ENCODE measurements at places on chromosomes 2 and 18. TPM values are rescaled to one million over a fixed set of nuclear protein-coding genes. Genes with fewer than 3 reads are reported as not detected.

DNA sequence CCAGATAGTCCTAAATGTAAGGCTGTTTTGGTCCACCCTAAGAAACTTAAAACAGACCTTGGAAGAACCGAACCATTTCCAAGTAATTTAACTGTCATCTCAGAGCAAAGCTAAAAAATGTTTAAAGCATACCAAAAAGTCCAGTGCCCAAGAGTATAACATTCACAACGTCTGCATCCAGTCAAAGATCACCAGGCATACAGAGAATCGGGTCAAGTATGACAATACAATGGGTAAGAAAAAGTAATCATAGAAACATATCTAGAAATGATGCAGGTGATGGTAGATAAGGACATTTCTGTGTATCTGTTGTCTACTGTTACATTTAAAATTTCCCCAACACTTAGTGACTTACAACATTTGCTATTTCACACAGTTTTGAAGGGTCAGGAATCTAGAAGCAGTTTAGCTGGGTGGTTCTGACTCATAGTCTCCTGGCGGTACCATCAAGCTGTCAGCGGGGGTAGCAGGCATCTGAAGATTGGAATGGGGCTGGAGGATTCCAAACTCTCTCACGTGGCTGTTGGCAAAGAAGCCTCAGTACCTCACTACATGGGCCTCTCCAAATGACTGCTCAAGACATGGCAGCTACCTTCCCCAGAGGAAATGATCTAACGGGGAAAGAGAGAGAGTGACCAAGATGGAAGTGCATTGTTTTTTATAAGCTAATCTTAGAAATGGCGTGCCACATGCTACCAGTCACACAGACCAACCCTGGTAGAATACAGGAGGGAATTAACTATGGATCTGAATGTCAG, 36.6 kb upstream of the DYNC2LI1 start:
- no peaks in the 10 kb centered on the region for H3K4me1 ChIP-seq
- no peaks in the 10 kb centered on the region for H3K36me3 ChIP-seq
- H3K27ac ChIP-seq: no peak overlapping the region
- H3K27me3 ChIP-seq: no peaks in the 10 kb centered on the region
- no peak for DNase-seq

GRCh38 chr2:60966507-60967405, 50.8 kb upstream of the PEX13 start:
- H3K27ac ChIP-seq: no peak overlapping the region
- no peaks in the 10 kb centered on the region for H3K27me3 ChIP-seq
- no peak overlapping the region for H3K4me3 ChIP-seq
- no peak for DNase-seq
- H3K36me3 ChIP-seq: no peaks in the 10 kb centered on the region
- no peaks in the 10 kb centered on the region for H3K4me1 ChIP-seq

GRCh38 chr2:207224791-207225482, 59.2 kb upstream of the KLF7 start:
- H3K27me3 ChIP-seq: no peaks in the 10 kb centered on the region
- H3K36me3 ChIP-seq: no peaks in the 10 kb centered on the region
- DNase-seq: no peak

GRCh38 chr18:3725115-3725514, 275.1 kb downstream of the TGIF1 start:
- peaks cover 6% of the 10 kb centered on the region for H3K36me3 ChIP-seq
- no peak overlapping the region for H3K4me3 ChIP-seq
- no peak for DNase-seq
- no peaks in the 10 kb centered on the region for H3K27me3 ChIP-seq
- peaks cover 27% of the 10 kb centered on the region for H3K4me1 ChIP-seq

GRCh38 chr2:3641841-3642421, 16.1 kb upstream of the ALLC start:
- no peak overlapping the region for H3K4me3 ChIP-seq
- no peaks in the 10 kb centered on the region for H3K27me3 ChIP-seq
- DNase-seq: no peak
- H3K4me1 ChIP-seq: no peaks in the 10 kb centered on the region
- no peaks in the 10 kb centered on the region for H3K36me3 ChIP-seq
- peak overlapping the region; percentile 43 for H3K27ac ChIP-seq

GRCh38 chr2:21423854-21424253, 300.1 kb downstream of the TDRD15 start:
- no peak overlapping the region for H3K4me3 ChIP-seq
- peaks cover 8% of the 10 kb centered on the region for H3K4me1 ChIP-seq
- no peaks in the 10 kb centered on the region for H3K27me3 ChIP-seq
- no peak for DNase-seq

GRCh38 chr2:222483513-222484039, 59.2 kb downstream of the SGPP2 start:
- no peak overlapping the region for H3K4me3 ChIP-seq
- peaks cover 21% of the 10 kb centered on the region for H3K4me1 ChIP-seq
- no peaks in the 10 kb centered on the region for H3K36me3 ChIP-seq
- no peak overlapping the region for H3K27ac ChIP-seq

DNA sequence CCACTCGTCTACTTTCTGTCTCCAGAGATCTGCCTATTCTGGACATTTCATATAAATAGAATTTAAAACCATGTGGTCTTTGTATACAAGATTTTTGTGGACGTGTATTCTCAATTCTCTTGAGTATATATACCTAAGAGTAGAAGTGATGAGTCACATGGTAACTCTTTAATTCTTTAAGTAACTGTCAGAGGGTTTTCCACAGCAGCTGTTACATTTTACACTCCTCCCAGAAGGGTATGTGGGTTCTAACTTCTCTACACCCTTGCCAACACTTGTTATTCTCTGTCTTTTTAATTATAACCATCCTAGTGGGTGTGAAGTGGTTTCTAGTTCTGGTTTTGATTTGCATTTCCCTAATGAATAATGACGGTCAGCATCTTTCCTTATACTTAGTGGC, 70.9 kb downstream of the MAP3K20 start:
- no peaks in the 10 kb centered on the region for H3K27me3 ChIP-seq
- H3K4me1 ChIP-seq: no peaks in the 10 kb centered on the region
- H3K36me3 ChIP-seq: peaks cover 8% of the 10 kb centered on the region
- no peak for DNase-seq
- no peak overlapping the region for H3K4me3 ChIP-seq

DNA sequence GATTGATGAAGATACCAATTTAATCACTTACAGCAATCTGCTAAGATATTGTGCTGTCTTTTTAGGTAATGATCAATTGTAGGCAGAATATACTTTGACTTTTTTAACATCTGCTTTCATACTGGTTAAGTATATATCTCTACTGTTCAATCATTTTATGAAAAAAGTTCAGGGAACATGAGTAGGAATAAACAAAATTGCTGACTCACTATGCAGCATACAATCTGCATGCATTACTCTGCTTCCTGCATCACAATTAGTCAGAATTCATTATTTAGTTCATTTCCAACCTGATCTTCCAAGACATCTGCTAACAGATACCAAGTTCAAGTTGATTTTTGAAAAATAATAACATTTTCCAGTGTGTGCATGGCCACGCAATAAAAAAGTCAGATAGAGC, 1430.4 kb upstream of the LRRTM1 start:
- no peaks in the 10 kb centered on the region for H3K4me1 ChIP-seq
- no peak overlapping the region for H3K4me3 ChIP-seq
- no peak overlapping the region for H3K27ac ChIP-seq
- no peaks in the 10 kb centered on the region for H3K36me3 ChIP-seq

DNA sequence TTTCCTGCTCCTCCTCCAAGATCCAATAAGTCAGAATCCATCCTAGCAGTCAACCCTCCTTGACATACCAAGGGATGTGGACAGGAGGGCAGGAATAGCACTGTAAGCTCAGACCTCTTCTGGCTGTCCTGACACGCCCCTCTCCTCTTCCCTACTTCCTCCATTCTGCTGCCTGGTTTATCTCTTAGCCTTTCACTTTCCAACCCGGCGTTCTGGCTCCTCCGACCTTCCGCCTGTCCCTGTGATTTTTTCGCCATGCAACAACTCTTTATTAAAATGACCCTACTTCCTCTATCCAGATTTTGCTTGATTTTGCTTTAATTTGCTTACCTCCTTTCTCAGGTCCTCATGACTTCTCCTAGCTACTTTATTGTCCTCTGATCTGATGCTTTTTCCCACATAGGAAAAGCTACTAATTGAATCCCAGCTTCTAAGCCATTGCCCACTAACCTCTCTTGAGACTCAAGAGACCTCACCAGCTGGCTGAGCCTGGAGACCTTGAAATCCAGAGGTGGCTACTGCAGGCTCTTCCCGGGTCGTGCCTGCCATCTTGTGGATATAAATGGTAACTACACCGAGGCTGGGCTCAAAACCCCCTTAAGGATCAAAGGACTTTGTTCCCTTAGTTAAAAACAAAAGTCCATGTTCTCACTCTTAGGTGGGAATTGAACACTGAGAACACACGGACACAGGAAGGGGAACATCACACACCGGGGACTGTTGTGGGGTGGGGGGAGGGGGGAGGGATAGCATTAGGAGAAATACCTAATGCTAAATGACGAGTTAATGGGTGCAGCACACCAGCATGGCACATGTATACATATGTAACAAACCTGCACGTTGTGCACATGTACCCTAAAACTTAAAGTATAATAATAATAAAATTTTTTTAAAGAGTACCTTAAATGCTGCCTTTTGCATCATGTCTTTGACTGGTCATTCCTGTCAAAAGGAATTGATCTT, 139.4 kb downstream of the AKAIN1 start:
- no peak overlapping the region for H3K4me3 ChIP-seq
- H3K36me3 ChIP-seq: no peaks in the 10 kb centered on the region

GRCh38 chr18:79367480-79367879, 28.2 kb upstream of the NFATC1 start:
- H3K4me3 ChIP-seq: no peak overlapping the region
- no peak overlapping the region for H3K27ac ChIP-seq
- H3K27me3 ChIP-seq: no peaks in the 10 kb centered on the region
- peaks cover 23% of the 10 kb centered on the region for H3K36me3 ChIP-seq
- peaks cover 4% of the 10 kb centered on the region for H3K4me1 ChIP-seq

FAHD2A gene
- total RNA-seq: 42.2 TPM

ANKRD62 gene
- not detected for total RNA-seq

TMEM87B gene
- 6.2 TPM for total RNA-seq

SPOPL gene
- total RNA-seq: 15.9 TPM

GALNT3 gene
- 3.1 TPM for total RNA-seq

KIF3C gene
- total RNA-seq: 56.2 TPM
